ENCODE measurements at places on chromosomes 5 and 9.

DNA sequence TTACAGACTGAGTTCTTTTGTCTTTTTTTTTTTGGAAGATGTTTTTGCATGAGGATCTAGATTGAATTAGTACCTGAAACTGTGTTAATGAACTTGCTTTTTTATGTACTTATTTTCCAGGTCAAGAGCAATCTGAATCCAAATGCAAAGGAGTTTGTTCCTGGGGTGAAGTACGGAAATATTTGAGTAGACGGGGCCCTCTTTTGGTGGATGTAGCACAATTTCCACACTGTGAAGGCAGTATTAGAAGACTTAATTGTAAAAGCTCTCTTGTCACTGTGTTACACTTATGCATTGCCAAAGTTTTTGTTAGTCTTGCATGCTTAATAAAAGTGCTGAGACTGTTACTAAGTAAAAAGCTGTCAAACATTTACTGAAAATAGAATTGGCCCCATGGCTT is 14.5 kb downstream of the SLC23A1 start:
- DNase-seq, result no peak

DNA sequence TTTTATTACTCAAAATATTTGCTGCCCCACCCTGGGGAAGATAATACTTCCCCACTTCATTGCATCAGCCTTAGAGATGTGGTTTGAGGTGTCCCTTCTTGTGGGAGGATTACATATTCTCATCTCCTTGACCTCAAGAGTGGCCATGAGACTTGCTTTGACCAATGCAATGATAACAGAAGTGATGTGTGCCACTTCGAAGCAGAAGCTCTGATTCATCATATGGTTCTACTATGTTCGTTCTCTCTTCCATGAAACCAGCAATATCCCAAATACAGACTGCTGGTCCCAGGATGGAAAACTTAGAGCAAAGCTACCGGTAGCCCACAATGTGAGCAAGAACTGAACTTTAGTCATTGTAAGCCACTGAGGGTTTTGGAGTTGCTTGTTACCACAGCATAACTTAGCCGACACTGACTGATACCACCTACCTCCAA is 92.0 kb downstream of the THBS4 start:
- DNase-seq, result peak; percentile 41

GRCh38 chr9:16243798-16244197 is 626.7 kb downstream of the BNC2 start:
- DNase-seq, result no peak

DNA sequence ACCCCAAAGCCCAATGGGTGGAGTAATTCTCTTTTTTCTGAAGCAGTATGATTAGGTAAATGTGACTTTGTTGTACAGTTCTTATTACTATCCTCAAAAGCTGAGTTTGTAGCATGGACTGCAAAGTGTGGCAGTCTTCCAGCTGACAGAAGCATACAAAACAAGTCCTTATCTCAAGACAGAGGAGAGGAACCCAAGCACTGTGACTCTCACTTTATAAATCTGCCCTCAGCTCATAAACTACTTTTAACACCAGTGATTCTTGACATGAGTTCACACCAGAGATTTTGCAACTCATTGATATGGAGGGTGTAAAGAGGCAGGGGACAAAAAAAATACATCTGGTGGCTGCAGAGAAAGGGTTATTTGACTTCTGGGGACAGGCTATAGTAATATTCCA is 251.6 kb downstream of the NTRK2 start:
- DNase-seq, result no peak

GRCh38 chr9:134455934-134456755 is 129.9 kb downstream of the RXRA start:
- peak; percentile 68 for DNase-seq

GRCh38 chr5:77133061-77133758 is 46.1 kb upstream of the ZBED3 start:
- DNase-seq, result no peak

DNA sequence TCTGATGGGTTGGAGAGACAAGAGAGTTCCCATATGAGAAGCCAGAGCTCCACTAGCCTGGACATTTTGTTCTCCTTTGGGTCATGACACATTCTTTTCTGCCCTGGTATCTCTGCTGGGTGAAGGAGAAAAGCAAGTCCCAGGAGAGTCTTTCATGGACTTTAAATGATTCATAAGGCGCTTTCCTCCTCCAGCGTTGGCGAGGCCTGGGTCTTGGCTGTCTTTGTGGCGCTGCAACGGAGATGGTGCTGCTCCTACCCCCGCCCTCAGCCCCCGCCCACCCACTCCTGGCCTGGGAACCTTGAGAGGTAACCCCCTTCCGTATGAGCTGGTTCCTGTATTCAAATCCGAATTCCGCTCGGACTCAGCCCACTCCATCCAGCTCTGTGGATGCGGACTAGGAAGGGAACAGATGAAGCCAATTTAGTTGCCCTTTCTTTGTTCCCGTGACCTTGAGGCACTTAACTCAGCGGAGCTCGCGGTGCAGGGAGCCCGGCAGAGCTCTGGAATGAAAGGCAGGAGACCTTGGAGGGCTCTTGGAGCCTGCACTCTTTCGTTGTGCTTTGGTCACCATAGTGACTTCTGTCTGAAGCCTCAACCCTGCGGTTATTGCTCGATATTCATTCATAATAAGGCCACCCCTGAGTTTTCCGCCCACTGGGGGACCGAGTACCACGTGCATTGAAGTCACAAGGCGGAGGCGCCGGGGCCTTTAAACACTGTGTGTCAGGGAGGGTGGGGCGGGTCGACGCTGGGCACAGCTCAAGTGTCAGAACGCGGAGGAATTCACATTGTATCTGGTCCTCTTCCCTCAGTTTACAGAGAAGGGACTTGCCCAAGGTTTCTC is 14.0 kb upstream of the PWWP2A start:
- no peak for DNase-seq

DNA sequence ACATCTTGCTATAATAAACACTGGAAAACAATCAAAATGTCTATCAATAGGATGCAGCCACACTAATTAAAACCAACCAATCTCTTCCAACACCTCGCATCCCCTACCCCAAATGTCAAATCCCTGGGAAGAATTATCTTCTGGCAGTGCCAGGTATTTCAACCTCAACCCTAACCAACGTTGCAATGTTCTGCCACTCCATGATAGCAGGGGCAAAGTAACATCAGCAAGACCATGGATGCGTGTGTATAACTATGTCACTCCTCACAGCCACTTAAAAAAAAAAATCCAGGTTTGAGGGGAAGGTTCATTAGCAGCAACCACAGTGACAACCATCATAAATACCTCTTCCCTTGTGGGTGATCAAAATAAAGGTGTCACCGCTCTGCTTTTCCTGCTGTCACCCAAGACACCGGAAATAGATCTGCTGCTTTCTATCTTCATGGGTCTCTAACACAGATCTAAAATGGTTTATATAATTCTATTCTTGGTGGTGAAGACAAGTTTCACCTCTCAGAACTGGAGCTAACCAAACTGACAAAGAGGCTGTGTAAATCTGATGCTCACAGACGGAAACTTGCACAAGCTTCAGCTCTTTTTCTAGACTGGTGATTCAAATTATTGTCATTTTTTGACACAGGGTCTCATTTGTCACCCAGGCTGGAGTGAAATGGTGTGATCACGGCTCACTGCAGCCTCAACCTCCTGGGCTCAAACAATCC is 9.9 kb downstream of the HSPA9 start:
- no peak for DNase-seq

GRCh38 chr5:157443041-157443549 is 16.9 kb upstream of the NIPAL4 start:
- no peak for DNase-seq

DNA sequence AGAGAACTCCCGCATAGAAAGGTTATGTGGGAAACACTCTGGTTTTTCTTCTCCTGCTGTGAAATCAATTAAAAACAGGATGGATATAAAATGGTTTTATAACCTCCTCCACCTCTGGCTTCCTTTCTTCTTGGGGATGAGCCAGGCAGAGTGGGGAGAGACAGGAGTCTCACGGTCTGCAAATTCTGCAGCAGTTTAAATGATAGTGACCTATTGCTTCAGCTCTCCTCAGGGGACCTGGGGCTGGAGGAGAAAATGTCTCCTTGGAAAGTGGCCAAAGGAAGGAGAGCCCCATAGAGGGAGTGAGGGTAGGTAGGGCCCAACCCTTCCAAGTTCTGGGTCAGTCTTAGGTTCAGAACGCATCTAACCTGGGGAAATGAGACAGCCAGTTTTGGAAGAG is 118.8 kb downstream of the MTX3 start:
- no peak for DNase-seq

DNA sequence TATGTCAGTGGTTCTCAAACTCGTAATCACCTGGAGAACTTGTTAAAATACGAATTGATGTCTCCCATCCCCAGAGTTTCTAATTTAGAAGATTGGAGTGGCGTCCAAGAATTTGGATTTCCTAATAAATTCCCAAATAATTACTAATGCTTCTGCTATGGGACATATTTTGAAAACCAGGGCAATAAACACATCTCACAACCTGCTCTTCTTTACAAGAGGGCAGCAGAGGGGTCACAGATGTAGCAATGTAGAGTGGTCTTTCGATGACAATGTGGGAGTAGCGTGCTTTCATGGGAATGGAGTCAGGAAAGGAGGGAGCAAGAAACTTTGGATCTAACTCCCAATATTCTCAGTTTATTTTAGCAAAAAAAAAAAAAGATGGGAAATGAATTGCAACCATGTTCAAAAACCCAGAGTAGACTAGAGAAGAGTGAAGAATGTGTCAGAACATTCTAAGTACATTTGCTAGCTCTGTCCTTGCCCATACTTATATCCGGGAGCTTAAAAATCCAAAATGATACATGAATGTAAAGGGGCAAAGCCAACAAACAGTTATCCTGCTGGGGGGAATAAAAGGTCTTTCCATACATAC is 33.8 kb upstream of the ALDH1A1 start:
- DNase-seq, result no peak

DNA sequence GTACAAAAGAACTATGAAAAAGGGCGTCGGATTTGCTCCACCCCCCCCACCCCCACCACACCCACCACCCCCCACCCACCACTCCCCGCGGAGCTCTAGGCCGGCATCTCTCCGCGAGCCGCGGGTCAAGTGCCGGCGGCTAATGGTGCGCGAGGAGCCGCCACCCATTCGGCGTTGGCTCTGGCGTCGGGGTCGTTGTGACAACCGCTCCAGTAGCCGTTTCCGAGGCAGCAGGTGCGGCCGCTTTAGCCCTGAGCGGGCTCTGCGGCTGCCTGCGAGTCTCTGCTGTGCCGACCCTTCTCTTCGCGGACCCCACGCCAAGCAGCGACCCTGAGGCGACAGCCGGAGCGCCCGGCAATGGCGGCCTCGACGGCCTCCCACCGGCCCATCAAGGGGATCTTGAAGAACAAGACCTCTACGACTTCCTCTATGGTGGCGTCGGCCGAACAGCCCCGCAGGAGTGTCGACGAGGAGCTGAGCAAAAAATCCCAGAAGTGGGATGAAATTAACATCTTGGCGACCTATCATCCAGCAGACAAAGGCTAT is at the start of gene PPP1R2B:
PPP1R2B (plus strand) TSS at position 90 of the 546 bp plus-strand sequence; CDS start at position 358, 268 bp downstream.
- DNase-seq, result no peak

DNA sequence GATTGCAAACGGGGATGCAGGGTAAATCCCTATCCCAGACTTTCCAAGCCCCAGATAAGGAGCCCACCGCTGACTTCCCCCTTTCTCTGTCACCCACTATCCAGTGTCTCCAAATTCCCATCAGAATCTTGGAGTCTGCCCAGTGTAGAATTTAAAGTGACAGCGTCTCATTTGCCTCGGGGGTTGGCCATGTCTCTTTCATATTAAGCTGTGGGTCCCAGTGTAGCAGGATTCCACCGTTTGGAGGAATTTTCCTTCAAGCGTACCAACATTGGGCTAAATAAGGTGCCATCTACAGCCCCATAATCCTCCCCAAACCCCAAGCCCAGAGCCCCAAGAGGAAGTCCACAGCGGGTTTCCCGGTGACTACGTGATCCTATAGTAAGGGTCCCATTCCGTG is 1.1 kb downstream of the BRINP1 start:
- no peak for DNase-seq

DNA sequence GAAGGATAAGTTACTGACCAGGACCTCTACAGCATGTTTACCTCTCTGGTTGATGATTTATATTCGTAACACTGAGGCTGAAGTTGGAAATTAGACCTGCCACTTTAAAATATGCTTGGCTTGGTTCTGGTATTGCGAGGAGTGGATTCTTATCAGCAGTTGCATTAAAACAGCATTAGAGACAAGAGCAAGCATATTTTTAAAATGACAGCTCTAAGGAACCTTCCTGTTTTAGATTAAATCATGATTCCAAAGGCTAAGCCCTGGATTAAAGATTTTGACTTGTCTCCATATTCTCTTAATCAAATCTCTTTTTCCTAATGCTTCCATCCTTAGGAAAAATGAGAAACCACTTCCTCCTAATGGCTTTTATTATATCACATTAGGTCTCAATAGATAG is 277.8 kb downstream of the KCTD16 start:
- no peak for DNase-seq

DNA sequence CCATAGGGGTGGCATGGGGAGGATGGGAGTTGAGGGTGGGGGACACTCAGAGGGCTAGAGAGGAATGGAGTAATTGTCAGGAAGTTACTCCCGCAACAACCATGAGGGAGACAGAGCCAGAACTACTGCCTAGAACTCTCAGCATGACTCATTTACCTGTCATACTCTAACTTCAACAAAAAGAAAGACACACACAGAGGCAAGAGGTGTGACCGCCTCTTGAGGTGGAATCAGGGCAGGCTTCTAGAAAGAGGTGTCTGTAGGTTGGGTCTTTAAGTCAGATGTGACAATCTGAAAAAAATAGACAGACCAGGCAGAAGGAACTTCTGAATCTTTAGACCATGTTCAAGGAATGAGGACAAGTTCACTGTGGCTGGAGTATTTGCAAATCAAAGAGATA is 73.4 kb downstream of the GABBR2 start:
- no peak for DNase-seq

DNA sequence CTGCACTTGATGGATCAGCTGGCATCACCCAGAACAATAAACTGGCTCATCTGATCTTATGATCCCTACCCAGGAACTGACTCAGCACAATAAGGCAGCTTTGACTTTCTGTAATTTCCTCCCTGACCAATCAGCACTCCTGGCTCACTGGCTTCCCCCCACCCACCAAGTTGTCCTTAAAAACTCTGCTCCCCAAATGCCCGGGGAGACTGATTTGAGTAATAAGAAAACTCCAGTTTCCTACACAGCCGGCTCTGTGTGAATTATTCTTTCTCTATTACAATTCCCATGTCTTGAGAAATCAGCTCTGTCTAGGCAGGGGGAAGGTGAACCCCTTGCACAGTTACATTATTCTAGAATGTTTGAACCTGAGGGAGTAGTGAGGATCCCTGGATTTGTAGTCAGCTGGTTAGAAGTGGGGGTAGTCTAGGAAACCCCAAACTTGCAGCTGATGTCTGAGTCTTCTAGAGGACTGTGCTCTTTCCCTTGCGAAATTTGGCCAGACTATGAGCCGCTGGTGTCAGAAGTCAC is 111.7 kb upstream of the NEK6 start:
- DNase-seq, result no peak

Data from stimulated activated naive CD8-positive, alpha-beta T cell treated with anti-CD3 and anti-CD28 coated beads, Interleukin-15, amount 100 ng/mL, for 72 hours (primary cell).